Renal cortex interstitium (tissue), 15 donors: ENCODE measurements at places on chromosomes 13 and 19. TPM values are rescaled to one million over a fixed set of nuclear protein-coding genes. Genes with fewer than 3 reads are reported as not detected.

GRCh38 chr19:44401139-44402115, at the start of gene ZNF285:
TSS of gene ZNF285 (minus strand) at chr19:44401608. CDS start at chr19:44397213, 4,395 bp downstream.
- DNase-seq: peak; percentile 93

DNA sequence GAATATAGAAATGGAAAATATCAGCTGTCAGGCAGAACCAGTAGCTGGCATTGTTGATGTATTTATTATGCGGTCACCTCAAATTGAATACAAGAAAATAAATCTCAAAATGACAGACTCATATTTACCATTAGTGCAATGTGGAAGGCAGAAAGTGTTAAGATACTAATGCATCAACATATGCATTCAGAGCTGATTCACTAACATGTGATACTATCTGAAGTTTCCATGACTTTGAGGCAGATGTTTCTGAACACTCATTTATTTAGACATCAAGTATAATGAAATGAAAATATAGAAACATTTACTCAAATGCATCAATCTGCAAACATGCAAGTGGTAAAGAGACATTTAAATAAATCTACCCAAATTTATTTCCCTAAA, 474.2 kb upstream of the SLC10A2 start:
- no peak for DNase-seq

DNA sequence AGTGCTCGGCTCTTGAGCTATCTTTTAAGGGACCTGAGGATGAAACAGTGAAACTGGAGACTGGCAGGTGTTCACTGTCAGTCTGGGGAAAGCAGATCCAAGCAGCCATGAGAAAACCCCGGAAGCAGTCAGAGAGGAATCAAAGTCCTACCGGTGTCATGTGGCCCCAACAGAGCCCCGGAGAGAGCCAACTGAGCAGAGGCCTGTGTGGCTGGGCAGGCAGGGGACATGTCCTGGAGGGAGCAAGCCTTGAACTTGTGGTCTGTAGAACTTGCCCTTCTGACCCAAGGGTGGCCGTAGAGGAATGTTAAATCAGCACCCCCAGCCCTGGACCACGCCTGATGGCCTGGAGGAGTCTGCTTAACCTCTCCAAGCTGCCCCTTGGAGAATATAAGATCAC, 113.7 kb upstream of the ZNF507 start:
- DNase-seq: no peak

DNA sequence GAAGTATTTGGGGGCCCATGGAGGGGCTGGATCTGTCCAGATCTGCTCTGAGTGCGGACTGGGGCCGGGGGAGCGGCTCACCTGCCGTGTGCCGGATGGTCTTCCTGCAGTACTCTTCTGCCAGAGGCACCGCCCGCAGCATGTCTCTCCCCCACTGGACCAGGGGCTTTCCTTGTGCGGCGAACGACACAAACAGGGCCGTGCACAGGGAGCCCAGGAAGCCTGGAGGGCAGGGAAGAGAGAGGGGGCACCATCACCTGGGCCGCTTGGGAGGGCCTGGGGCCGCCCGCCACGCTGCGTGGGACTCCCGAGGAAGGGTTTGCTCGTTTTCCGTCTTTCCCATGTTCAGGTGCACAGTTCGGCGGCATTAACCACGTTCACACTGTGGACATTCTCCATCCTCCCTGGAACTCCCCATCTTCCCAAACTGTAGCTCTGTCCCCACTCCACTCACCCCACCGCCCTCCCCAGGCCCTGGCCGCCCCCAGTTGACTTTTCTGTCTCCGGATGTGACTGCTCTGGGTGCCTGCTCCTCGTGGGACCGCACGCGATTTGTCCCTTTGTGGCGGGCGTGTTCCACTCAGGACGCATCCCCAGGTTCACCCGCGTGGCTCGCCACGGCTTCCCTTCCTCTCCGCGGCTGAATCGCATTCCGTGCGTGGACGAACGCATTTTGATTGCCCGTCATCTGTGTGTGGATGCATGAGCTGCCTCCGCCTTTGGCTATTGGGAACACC, 24.2 kb downstream of the ADPRHL1 start:
- DNase-seq: no peak

Gene SMAD9
- 33.3 TPM for polyA plus RNA-seq

Gene ZNF541
- polyA plus RNA-seq: 0.24 TPM

Gene OR7G3
- polyA plus RNA-seq: not detected

Gene ZNF540
- 3.1 TPM for polyA plus RNA-seq
